Stimulated activated CD4-positive, alpha-beta T cell treated with anti-CD3 and anti-CD28 coated beads, Interleukin-4, amount 100 ng/mL, for 48 hours (primary cell): ENCODE measurements at places on chromosomes 7 and 10.

DNA sequence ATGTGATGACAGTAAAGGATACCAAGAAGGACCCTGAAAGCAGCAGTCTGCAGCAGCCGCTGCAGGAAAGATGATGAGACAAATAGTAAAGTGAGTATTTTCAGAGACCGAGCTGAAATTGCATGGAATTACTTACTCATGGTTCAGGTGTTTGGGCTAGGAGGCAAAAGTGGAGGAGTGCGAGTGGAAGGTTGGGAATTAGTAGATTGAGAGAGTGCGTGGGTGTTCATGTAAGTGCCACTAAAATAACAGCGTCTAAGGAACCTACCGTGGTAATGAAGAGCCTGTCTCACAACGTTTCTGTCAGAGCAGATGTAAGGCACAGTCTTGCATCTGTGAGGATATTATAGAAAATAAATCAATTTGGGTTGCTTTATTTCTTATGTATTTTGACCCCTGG lies 48.3 kb upstream of the FMC1 start:
- DNase-seq = no peak

DNA sequence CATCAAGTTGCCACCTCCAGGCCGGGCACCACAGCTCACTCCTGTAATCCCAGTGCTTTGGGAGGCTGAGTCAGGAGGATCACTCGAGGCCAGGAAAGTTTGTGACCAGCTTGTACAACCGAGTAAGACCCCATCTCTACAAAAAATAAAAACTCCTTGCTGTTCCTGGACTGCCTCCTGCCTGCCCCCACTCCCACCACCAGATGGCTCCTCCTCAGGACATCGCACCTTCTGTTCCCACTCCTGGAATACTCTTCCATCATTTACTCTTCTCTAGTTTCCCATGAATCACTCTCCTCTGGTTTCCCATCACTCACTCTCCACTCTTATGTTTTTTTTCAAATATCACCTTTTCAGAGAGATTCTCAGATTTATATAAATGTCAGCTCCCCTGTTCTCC lies 540.7 kb downstream of the CALN1 start:
- no peak for DNase-seq

DNA sequence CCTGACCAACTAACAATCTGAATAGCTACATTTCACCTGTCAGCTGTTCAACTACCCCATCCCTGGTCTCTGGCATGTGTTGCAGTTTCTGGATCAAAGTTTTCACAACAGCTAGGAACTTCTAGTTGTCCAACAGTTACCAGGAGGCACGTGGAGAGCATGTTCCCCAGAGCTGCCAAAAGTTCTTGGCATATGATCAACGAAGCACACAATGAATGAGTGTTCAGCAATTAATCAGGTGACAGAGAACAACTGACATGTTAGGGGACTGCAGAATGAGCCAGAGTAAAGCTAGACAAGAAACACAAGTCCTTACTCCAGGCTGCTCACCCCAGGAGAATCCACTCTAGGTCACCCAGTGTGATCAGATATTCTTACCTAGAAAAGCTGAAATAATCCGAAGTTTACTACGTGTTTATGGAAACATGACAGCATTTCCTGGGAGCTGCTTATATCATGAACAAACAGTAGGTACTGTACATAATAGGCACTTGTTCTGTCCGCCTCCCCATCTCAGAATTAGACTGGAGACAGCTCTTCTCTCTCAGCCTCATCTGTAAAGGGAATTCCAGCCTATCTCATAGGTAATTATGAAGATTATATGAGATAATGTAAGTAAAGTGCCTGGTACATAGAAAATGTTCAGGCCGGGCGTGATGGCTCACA lies 50.6 kb downstream of the ZNF438 start:
- DNase-seq = no peak

- no peak for DNase-seq
Measured at GRCh38 chr7:80720146-80720545, 81.7 kb downstream of the CD36 start.

DNA sequence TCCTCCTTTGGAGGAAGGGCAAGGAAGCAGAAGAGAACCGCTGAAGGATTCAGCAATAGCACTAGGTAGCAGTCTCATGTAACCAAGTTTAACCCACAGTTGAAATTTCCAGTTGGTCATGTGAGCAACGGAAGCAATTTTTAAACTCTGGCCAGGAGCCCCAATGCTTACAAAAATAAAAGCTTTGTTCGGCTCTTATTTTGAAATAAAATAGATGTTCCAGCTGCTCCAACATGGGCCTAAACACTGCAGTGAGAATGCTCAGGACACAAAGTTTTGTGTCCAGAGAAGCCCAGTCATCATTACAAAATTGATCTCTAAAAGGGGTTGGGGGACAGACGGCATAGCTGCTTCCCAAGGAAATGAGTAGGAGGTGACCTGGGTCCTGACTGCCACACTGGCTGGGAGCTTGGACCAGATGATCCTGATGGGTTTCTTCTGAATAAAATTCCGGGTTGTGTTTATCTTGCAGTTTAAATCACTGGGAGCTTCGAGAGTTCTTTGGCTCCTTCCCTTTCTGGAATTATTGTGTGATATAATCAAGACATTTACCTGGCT lies 452 bp upstream of the TMEM140 start:
- no peak for DNase-seq

DNA sequence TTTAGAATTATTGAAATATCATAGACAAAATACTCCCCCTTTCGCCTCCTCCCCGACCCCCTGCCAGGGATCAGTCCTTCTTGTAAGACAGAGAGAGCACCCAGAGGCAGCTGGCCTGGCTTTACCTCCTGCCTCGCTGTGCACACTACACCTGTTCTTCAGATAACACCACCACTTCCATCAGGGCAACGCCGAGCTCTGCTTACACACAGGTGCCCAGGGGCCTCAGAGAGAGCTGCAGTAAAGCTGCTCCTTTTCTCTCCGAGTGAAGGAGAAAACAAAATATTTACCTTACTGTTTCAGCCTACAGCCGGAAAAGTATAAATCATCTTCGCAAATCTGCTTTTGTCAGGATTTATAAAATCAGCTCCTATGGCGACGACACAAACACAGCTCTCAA lies 80.7 kb downstream of the HIPK2 start:
- DNase-seq = no peak
